ENCODE measurements at places on chromosomes 11 and 22.

DNA sequence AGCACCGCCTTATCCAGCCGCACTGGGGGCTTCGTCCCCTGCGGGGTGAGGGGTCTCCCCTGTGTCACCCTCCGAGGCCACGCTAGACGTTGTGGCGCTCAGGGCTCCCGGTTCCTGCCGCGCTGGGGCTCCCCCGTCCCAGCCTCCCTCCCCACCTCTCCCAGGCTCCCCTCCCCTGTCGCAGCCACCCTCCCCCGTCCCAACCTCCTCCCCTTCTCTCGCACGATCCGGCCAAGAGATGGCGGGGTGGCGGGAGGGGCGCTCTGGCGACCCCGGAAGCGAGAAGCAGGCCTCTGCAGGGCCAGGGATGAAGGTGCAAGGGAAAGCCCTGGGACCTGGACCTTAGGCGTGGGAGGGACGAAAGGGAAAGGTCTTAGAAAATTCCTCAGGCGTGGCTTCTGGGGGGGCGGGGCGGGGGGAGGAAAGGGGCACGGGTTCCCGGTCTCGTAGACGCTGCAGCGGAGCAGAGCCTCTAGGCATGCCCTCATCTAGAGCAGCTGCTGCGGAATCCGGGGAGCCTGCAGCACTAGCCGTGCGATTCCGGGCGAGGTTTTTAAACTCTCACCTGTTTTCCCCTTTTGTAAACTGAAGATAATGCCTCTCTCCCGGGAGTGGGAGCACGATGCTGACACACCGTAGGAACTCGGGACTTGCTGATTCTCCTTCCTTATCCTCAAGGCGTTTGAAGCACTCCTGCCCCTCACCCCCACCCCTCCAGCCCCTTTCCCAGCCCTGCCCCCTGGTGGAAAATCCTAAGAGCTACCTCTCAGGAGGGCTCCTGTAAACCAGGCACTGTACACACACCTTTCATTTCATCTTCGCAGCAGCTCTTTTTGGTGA lies 14.4 kb downstream of the KCNJ5 start:
- peak; percentile 8 for DNase-seq

- DNase-seq: peak; percentile 57
Observed at GRCh38 chr22:50481440-50482106, at the start of gene ADM2. Gene ADM2 (plus strand): TSS chr22:50481543. CDS start chr22:50481848, 305 bp downstream.

DNA sequence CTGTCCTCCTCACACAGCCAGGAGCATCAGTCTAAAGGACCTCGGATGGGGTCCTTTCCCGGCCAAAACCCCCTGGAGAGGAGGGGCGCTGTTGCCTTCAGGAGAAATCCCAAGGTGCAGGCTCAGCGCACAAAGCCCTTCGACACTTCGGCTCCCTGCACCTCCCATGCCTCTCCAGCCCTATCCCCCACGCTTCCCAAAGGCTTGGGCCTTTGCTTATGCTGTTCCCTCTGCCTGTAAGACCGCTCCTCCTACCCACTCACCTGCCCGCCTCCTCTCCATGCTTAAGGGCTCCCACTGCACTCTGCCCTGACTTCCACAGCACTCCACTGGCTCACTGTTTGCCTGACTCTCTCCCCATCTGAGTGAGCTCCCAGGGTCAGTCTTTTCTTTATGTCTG lies 13.5 kb downstream of the SLC15A3 start:
- DNase-seq: no peak

GRCh38 chr22:29157759-29158535 lies 47.7 kb upstream of the EMID1 start:
- no peak for DNase-seq

- DNase-seq: no peak
Observed at GRCh38 chr11:86627776-86628455, 44.5 kb downstream of the ME3 start.

- no peak for DNase-seq
Observed at GRCh38 chr11:28518825-28519224, 410.6 kb downstream of the METTL15 start.

DNA sequence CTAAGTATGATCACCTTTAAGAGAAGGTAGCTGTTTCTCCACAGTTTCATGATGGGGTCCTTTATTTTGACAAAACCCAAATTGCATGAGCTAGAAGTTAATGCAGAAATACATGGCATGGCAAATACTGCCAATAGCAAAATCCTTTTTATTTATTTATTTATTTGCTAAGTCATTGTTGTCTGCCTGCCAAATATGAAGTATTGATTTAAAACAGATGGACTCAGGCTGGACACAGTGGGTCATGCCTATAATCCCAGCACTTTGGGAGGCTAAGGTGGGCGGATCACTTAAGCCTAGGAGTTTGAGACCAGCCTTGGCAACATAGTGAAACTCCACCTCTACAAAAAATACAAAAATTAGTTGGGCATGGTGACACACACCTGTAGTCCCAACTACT lies 52.4 kb downstream of the LARGE2 start:
- DNase-seq: no peak

GRCh38 chr22:47133061-47133969 lies 370.9 kb downstream of the TBC1D22A start:
- no peak for DNase-seq

DNA sequence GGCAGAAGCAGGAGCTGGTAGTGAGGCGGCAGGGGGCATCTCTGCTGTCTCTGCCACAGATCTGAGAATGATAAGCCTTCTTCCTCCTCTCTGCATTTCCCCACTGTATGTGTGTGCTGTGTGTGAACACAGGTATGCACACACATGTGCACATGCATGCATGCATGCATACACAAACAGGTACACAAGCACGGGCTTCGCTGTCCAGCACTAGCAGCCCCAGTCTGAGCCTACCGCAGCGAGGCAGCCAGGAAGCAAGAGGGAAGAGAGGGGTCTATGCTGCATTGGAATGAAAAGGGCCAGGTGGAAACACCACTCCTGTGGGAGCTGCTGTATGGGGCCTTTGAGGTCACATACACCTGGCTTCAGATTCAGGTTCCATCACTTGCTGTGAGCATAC lies 62.4 kb downstream of the TMPRSS5 start:
- DNase-seq: no peak

GRCh38 chr11:118639899-118640298 lies 32.5 kb downstream of the PHLDB1 start:
- no peak for DNase-seq

DNA sequence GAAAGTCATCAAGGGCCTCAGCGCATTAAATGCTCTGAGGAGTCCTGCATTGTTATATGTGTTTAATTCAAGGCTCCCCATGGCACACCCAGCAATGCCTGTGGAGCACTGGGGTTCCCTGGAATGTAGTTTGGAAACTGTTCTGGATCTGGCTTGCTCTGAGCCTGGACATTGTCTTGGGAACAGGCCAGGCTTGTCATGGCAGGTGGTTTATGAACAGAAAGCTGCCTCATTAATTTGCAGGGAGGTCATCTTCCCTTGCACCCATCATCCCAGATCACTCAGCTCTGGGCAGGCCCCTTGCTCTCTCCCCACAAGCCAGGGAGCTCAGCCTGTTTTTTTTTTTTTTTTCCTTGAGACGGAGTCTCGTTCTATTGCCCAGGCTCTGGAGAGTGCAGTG lies 32.9 kb downstream of the RPS6KA4 start:
- DNase-seq: no peak

DNA sequence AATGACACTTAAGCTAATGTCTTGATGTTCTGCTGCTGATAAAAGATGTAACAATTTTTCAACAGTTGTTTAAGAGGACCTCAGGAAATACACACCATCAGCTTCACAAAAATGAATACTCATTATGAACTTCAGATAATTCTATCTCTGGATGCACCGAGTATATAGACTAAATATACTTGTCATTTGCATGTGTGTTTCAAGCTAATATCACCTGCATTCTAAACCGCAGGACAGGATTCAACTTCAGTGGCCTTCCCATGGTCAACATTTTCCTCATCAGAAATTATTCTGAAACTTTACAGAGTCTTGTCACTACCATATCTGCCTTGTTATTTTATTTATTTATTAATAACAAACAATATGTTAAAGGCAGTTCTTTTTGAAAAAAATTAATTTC lies 717.0 kb upstream of the CCDC179 start:
- no peak for DNase-seq

- no peak for DNase-seq
Observed at GRCh38 chr11:121636800-121637176, 184.0 kb upstream of the SORL1-AS1 start.

DNA sequence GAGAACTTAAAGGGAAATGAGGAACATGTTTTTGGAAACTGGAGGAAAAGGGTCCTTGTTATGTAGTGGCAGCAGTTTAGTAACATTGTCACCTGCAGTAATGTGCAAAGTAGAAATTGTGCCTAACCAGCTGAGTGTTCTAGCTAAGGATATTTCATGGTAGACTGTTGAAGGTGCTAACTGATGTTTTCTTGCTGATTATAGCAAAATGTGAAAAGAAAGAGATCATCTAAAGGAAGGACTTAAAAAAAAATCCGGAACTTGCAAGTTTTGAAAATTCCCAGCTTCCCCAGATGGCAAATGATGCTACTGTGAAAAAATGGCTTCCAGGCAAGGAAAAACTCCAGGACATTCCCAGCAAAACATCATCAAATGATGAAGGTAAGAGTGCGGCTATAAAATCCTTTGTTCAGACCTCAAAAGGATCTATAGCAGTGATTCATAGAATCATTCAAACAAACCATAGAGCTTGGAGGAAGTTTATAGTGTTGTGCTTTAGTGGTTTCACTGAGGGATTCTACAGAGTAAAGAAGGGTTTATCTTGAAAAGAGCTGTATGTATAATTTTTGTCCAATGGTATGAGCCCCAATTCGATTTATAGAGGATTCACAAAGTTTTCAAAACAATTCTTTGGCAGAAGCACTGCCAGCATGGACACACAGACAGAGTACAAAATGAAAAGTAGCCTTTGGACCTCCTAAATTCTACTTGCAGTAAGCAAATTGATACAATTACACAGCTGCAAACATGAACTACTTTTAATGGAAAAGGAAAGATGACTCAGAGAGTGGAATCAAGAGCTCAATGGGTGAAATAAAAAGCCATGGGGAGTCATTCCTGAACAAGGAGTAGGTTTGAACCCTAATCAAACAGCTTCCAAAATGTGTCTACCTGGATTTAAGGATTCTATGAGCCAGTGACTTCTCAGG lies 4.3 kb upstream of the TRIM44 start:
- DNase-seq: no peak

- no peak for DNase-seq
Observed at GRCh38 chr22:35998748-35999147, 29.9 kb downstream of the RBFOX2 start.

GRCh38 chr22:29330753-29331152 lies 15.3 kb upstream of the RASL10A start:
- no peak for DNase-seq

- no peak for DNase-seq
Observed at GRCh38 chr22:35043252-35043933, 22.6 kb upstream of the ISX start.

GRCh38 chr11:13944911-13945425 lies 17.6 kb upstream of the SPON1 start:
- no peak for DNase-seq

DNA sequence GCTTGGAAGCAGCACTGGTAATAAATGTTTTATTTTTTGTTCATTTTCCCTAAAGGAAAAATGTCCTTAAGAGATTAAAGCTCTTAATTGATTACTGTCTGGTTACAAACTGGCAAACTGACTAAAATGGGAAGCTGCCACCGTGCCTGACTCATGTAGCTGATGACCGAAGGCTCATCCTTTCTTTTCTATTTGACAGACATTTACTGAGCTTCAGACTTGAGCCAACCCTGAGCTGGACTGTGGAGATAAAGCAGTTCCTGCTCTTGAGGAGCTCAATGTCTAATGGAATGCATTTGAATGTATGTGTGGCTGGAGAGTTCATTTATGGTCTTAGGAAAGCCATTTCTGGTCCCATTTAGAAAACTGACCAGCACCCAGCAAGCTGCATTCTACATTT lies 91.3 kb downstream of the RNF169 start:
- DNase-seq: no peak

- no peak for DNase-seq
Observed at GRCh38 chr11:5690736-5691135, 1.1 kb downstream of the TRIM22 start.

GRCh38 chr11:20712912-20713311 lies 43.5 kb downstream of the NELL1 start:
- no peak for DNase-seq

GRCh38 chr22:32469799-32470212 lies 4.8 kb upstream of the FBXO7 start:
- DNase-seq: no peak

- DNase-seq: no peak
Observed at GRCh38 chr22:43449831-43450225, 38.0 kb downstream of the MPPED1 start.

- no peak for DNase-seq
Observed at GRCh38 chr11:122597511-122597910, 58.0 kb upstream of the UBASH3B start.

DNA sequence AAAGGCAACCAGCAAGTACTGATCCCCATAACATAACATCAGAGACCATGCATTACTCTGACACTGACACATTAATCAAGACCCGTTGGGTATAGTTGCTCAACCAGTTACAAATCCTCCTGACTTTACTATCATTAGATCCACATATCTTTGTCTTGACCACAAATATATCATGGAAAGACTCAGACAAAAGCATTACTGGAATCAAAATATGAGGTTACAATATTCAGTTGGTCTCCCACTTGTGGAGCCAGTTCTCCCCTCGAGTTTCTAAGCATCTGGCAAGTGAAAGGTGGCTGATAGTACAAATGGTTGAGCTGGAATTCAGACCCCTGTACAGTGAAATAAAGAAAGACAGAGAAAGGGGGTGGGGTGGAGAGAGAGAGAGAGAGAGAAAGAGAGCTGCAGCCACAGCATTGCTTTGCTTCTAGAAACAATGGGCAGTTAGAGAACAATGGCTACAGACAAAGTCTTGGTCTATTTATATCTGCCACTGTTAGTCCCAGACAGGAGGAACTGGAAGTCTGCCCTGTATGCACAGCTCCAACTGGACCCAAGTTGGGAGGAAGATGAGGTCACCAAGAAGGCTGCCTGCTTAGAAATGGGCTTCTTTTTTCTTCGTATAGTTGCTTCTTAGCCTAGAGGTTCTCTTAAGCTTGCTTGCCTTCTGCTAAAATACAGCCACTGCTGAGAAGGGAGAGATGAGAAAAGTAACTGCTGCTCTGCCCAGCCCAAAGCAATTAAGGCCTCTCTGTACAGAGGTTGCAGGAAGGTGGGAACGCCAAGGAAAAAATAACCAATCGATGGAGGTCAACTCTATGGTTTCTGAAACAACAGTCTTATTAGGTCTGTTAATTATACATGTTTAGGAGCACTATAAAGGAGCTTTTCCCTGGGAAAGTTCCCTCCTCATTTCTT lies 85.5 kb downstream of the ETS1 start:
- no peak for DNase-seq

DNA sequence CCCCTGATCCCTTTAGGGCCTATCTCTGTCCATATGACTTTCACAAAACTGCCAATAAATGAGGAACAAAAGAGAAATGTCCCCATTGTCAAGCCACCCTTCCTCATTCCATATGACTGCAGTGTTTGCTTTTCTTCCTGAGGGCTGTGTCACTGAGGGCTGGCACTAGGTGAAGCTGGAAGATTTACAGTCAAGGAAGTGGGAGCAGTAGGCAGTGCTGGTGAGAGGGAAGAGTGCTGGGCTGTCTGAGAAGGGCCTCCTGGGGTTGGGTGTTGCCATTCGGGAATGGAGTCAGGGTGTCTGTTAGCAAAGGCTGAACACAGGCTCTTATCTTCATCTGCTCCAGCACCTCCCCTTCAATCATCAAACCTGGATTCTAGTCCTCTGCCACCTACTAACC lies 30.9 kb downstream of the INSC start:
- no peak for DNase-seq

- peak; percentile 19 for DNase-seq
Observed at GRCh38 chr11:2089536-2090165, 49.5 kb downstream of the IGF2 start.

Data from activated CD4-positive, alpha-beta T cell treated with anti-CD3 and anti-CD28 coated beads for 24 hours (primary cell).